ENCODE measurements at places on chromosomes 3 and 15. TPM values are rescaled to one million over a fixed set of nuclear protein-coding genes. Genes with fewer than 3 reads are reported as not detected.

- DNase-seq = no peak
- no peak overlapping the region for H3K4me3 ChIP-seq
- H3K36me3 ChIP-seq = no peaks in the 10 kb centered on the region
- H3K27me3 ChIP-seq = peaks cover 15% of the 10 kb centered on the region
- no peak overlapping the region for H3K27ac ChIP-seq
- H3K4me1 ChIP-seq = no peaks in the 10 kb centered on the region
Measured at GRCh38 chr15:90106522-90107117, 4.4 kb upstream of the IDH2 start.

DNA sequence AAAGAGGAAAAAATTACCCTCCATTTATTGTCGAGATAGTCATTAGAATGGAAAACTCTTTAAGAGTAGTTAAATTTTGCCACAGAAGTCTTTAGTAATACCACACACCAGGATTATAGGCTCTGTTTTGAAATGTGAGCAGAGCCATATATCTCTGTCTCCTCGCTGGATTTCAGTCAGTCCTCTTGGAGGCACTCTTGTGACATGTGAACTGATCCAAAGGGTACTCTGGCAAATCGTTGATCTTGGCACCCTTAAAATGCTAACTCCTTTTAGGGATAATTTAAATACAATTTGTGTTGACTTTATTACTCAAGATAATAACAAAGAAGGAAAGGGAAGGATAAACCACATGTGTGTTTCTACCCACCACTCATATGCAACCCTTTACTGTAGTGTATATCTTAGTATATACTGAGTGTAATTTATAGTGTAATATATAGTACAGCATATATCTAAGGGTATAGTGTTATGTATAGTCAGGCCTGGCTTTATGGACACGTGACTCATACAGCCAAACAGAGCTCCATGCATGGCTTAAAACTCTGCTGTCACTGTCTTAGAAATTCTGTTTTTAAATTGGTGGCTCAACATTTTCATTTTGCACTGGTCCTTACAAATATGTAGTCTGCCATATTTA lies 12.3 kb upstream of the KPNA4 start:
- no peaks in the 10 kb centered on the region for H3K27me3 ChIP-seq
- no peak overlapping the region for H3K4me3 ChIP-seq
- no peak for DNase-seq
- peaks cover 14% of the 10 kb centered on the region for H3K4me1 ChIP-seq

DNA sequence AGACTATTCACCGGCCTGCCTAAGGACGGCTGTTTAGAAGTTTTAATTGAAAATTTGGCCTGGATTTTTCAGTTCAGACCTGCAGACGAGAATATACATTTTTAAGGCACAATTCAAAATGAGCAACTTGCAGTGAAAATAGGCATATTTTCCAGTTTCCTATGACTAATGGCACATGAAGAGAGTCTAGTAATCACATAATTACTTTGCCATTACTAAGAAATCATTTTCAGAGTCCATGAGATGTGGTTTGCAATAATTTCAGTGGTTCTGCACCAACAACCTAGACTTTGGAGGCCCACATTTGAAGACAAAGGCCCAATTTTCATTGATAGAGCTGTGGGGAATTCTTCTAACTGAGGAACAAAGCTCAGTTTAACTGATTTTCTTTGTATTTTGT lies 205.3 kb downstream of the SOX2 start:
- H3K27me3 ChIP-seq = peaks cover 6% of the 10 kb centered on the region
- H3K36me3 ChIP-seq = no peaks in the 10 kb centered on the region
- H3K27ac ChIP-seq = no peak overlapping the region
- no peak overlapping the region for H3K4me3 ChIP-seq
- peaks cover 12% of the 10 kb centered on the region for H3K4me1 ChIP-seq

DNA sequence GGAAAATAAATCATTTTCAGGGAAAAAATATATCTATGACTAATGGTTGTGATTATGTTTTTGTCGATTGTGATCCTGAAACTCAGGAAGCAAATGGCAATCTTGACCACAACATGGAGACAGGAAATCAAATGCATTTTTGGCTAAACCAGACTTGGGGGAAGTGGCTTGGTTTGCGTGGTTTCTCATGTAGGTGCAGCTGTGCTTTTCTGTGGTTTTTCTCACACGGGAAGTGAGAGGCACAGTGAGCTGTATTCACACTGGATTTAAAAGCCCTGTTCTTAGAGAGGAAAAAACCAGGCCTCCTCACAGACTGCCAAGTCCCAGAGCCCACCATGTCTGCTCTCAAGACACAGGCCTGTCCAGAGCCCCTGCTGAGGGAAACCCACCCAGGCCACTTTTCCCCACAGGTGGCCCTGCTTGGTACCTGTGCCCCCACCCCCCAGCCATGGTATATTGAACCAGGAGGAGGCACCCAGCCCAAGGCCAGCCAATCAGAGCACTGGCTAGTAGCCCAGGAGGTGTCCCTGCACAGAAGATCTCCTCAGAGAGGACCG lies 46.1 kb downstream of the BTD start:
- H3K36me3 ChIP-seq = no peaks in the 10 kb centered on the region
- peaks cover 6% of the 10 kb centered on the region for H3K27me3 ChIP-seq
- H3K4me3 ChIP-seq = peak overlapping the region; percentile 75
- peak overlapping the region; percentile 91 for H3K27ac ChIP-seq
- DNase-seq = peak; percentile 65
- peaks cover 45% of the 10 kb centered on the region for H3K4me1 ChIP-seq

DNA sequence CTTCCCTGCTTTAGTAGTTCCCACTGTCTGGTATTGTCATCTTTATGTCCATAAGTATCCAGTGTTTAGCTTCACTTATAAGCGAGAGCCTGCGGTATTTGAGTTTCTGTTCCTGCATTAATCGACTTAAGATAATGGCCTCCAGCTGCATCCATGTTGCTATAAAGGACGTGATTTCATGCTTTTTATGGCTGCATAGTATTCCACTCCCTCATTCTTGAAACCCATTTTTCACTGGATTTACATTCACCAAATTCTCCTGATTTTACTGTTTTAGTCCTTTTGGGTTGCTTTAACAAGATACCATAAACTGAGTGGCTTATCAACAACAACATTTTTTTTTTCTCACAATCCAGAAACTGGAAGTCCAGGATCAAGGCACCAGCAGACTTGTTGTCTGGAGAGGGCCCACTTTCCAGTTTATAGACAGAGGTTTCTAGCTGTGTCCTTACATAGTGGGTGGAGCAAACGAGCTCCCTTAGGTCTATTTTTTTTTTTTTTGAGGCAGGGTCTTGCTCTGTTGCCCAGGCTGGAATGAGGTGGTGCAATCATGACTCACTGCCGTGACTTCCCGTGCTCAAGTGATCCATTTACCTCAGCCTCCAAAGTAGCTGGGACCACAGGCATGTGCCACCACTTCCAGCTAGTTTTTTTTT lies 6.1 kb upstream of the TICRR start:
- H3K4me1 ChIP-seq = no peaks in the 10 kb centered on the region
- H3K36me3 ChIP-seq = no peaks in the 10 kb centered on the region
- H3K4me3 ChIP-seq = no peak overlapping the region
- DNase-seq = no peak
- no peak overlapping the region for H3K27ac ChIP-seq

DNA sequence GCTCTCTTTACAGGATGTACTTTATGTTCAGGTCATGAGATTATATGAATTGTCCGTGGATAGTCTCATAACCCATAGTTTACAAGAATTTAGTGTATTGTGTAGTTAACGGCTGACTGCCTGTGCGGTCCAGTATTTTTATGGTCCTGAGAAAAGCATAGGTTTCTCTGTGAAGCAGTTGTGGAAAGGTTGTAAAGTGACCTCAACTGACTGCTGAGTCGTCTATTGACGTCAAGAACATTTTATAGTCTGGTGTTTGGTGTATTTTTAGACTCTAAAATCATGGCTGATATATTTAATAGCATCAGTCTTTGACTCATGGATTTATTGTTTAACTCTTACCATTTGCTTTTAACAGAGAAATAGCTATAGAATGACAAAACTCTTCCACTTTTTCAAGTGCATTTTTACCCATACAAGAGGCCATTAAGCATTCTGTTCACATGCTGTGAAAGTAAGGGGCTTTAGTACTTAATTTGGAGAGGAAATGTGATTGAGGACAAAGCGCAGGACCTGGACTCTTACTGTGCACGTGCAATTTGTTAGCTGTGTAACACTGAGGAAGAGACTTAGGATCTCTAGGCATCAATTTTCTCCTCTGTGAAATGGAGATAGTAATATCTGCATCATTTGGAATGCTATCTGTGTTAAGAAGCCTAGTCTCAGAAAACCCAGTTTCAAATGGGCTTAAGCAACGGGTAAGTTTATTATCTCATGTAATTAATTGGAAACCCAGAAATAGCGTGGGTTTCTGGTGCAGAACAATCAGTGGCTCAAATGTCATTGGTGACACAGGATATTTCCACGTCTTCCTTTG lies 240.8 kb downstream of the NFKBIZ start:
- no peak for DNase-seq
- peaks cover 3% of the 10 kb centered on the region for H3K4me1 ChIP-seq
- no peak overlapping the region for H3K27ac ChIP-seq
- H3K36me3 ChIP-seq = no peaks in the 10 kb centered on the region
- H3K27me3 ChIP-seq = no peaks in the 10 kb centered on the region

GRCh38 chr15:75069301-75069925 lies 46.0 kb downstream of the PPCDC start:
- H3K4me3 ChIP-seq = peak overlapping the region; percentile 79
- DNase-seq = peak; percentile 84
- peaks cover 21% of the 10 kb centered on the region for H3K27me3 ChIP-seq
- peaks cover 13% of the 10 kb centered on the region for H3K36me3 ChIP-seq

DNA sequence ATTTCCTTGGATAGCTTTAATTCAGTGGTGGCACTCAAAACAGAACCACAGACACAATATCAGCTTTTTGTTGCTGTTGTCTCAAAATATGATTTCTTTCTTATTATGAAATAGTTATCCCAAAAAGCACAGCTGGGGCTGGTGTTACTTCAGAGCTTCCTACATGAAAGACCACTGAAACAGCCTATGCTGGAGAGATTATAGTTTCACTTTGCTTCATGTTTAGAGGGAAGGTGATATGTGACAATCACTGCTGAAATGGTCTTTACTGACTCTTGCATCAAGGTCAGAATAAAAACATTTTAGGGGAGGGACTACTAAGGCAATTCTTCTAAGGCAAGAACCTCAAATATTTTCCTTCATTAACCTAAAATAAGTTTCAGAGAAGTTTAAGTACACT lies 190.7 kb downstream of the TNIK start:
- no peaks in the 10 kb centered on the region for H3K4me1 ChIP-seq
- H3K36me3 ChIP-seq = peaks cover 10% of the 10 kb centered on the region
- DNase-seq = no peak
- H3K27me3 ChIP-seq = no peaks in the 10 kb centered on the region
- H3K4me3 ChIP-seq = no peak overlapping the region
- H3K27ac ChIP-seq = no peak overlapping the region

- peaks cover 15% of the 10 kb centered on the region for H3K4me1 ChIP-seq
- no peak overlapping the region for H3K27ac ChIP-seq
- no peaks in the 10 kb centered on the region for H3K27me3 ChIP-seq
- no peak for DNase-seq
- no peak overlapping the region for H3K4me3 ChIP-seq
- H3K36me3 ChIP-seq = no peaks in the 10 kb centered on the region
Measured at GRCh38 chr3:24426896-24427295, 67.8 kb downstream of the THRB start.

DNA sequence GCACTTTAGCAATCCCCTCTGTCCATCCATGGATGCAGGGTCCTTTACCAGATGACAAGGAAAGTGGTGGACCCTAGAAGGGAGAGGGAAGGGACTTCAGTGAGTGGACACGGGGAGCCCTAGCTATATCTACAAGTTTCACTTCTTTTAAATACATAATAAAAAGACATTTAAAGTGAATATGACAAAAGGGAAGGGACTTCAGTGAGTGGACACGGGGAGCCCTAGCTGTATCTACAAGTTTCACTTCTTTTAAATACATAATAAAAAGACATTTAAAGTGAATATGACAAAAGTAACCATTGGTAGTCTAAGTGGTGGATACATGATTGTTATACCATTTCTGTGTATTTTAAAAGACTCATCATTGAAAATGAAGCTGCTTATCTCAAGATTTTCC lies 81.9 kb upstream of the HES1 start:
- peaks cover 16% of the 10 kb centered on the region for H3K36me3 ChIP-seq
- peaks cover 5% of the 10 kb centered on the region for H3K27me3 ChIP-seq
- peaks cover 28% of the 10 kb centered on the region for H3K4me1 ChIP-seq
- no peak overlapping the region for H3K4me3 ChIP-seq
- no peak overlapping the region for H3K27ac ChIP-seq

DNA sequence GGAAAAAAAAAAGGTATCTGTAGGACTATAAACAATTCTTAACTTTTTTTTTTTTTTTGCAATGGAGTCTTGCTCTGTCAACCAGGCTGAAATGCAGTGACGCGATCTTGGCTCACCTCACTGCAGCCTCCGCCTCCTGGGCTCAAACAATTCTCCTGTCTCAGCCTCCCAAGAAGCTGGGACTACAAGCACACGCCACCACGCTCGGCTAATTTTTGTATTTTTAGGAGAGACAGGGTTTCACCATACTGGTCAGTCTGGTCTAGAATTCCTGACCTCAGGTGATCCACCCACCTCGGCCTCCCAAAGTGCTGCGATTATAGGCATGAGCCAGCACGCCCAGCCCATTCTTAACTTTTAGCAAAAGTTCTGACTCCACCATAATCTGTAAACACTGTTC lies 50.5 kb downstream of the TRPM7 start:
- no peak overlapping the region for H3K27ac ChIP-seq
- no peaks in the 10 kb centered on the region for H3K27me3 ChIP-seq
- no peak overlapping the region for H3K4me3 ChIP-seq
- no peak for DNase-seq
- peaks cover 3% of the 10 kb centered on the region for H3K36me3 ChIP-seq

DNA sequence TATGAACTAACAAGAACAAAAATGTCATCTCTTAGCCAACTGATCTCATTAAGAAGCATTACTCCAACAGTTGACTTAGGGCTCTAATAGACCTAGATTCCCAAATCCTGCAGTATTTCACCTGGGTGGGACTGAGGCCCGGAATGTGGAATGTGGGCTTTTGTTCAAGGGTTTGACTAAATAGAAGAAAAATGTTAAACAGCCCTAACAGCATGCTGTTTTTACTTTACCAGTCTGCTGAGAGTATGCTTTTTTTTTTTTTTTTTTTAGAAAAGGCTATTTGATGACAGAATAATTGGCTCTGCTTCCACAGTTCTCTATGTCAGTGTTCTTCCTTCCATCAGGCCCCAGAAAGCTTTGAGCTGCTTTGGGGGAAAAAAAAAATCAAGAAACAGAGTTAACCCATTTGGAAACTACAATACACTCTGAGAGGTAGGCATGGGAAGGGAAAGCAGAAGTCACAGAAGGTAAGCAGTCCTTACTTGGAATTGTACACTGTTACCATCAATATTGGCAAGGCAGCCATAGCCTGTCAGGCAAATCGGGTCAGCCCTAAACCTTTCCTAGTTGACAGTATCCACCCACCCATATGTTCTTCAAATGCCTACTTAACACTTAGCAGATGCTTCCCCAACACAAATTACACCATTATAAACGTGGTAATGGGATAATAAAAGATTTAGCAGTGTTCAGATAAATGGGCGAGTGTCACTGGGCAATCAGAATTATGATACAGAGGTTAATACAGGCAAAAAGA lies 224.2 kb downstream of the CNTN3 start:
- H3K27ac ChIP-seq = no peak overlapping the region
- H3K4me3 ChIP-seq = no peak overlapping the region
- DNase-seq = no peak

The RASA2 gene
- polyA plus RNA-seq = 54.2 TPM

The PTPRG gene
- polyA plus RNA-seq = not detected

The PLSCR2 gene
- polyA plus RNA-seq = not detected

The SLC33A1 gene
- 21.1 TPM for polyA plus RNA-seq

The TMCO5A gene
- polyA plus RNA-seq = not detected

All from naive B cell (primary cell).